Upper lobe of left lung (tissue), 6 donors: ENCODE measurements at places on chromosomes 4 and X.

DNA sequence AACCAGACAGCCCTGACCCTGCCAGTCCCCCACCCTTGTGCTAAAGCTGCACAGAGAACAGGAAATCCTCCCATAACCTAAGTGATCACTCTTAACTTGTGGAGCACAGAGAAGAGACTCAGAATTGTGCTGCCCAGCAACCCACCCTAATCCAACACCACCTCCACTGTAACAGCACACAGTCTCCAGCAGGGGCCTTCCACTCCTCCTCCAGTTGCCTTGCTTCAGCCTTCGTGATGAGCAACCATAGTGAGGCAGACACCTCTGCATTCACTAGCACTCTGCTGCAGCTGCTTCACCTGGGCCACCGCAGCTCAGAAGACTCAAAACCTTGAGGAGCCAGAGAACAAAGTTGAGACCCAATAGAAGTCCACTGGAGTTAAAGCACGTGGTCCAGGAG, 7.9 kb upstream of the UGT2B4 start:
- no peaks in the 10 kb centered on the region for H3K36me3 ChIP-seq
- H3K27ac ChIP-seq: no peak overlapping the region
- no peak overlapping the region for H3K4me3 ChIP-seq
- H3K27me3 ChIP-seq: no peaks in the 10 kb centered on the region
- no peaks in the 10 kb centered on the region for H3K4me1 ChIP-seq

DNA sequence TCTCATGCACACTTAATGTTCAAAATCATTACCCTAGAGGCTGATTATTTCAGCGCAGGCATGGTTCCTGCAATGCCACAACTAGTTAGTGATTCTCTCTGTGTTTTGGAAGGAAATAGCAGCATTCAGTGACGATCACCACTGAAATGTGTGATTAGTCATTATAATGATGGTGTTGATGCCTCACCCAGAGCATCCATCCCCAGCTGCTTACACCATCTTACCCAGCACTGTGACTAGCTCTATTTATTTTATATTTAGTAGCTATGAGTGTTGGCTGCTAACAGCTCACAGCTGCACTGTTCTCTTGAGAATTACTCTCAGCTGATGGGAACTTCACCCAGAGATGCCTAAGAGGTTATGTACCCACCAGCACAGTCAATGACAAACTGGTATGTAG, 60.5 kb upstream of the TSPAN7 start:
- no peak for DNase-seq
- H3K4me1 ChIP-seq: no peaks in the 10 kb centered on the region
- no peak overlapping the region for H3K4me3 ChIP-seq
- no peaks in the 10 kb centered on the region for H3K27me3 ChIP-seq
- H3K27ac ChIP-seq: no peak overlapping the region

GRCh38 chrX:101551380-101551767, 1.0 kb downstream of the ARMCX1 start:
- no peaks in the 10 kb centered on the region for H3K4me1 ChIP-seq
- H3K27me3 ChIP-seq: no peaks in the 10 kb centered on the region
- H3K4me3 ChIP-seq: peak overlapping the region; percentile 25
- H3K36me3 ChIP-seq: no peaks in the 10 kb centered on the region

GRCh38 chr4:146834263-146835034, 111.2 kb downstream of the TTC29 start:
- no peaks in the 10 kb centered on the region for H3K27me3 ChIP-seq
- H3K27ac ChIP-seq: no peak overlapping the region
- no peaks in the 10 kb centered on the region for H3K4me1 ChIP-seq
- no peaks in the 10 kb centered on the region for H3K36me3 ChIP-seq
- DNase-seq: no peak
- no peak overlapping the region for H3K4me3 ChIP-seq

GRCh38 chr4:105116616-105117319, 29.9 kb upstream of the TET2 start:
- H3K36me3 ChIP-seq: no peaks in the 10 kb centered on the region
- H3K27ac ChIP-seq: no peak overlapping the region
- H3K4me3 ChIP-seq: no peak overlapping the region
- H3K4me1 ChIP-seq: no peaks in the 10 kb centered on the region
- no peak for DNase-seq
- H3K27me3 ChIP-seq: no peaks in the 10 kb centered on the region

DNA sequence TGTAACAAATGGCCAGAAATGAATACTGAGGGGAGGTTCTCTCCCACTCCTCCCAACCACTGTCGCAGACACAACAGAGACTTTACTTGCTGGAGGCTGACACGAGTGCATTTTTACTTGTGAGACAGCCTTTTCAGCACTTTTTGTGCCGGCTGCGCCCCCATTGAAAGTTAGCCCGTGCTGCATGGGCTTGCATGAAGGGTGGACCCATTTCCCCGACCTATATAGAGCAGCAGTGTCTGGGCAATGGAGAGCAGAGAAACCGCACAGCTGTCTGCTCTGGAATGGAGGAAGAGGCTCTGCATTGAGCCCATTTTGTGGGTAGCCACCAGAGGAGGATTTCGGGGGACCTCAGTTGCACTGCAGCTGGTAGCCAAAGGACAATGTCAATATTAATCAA, 208.8 kb downstream of the UGT8 start:
- H3K27me3 ChIP-seq: no peaks in the 10 kb centered on the region
- H3K36me3 ChIP-seq: no peaks in the 10 kb centered on the region
- no peak overlapping the region for H3K4me3 ChIP-seq
- no peak overlapping the region for H3K27ac ChIP-seq

GRCh38 chrX:123743312-123743711, 10.5 kb upstream of the THOC2 start:
- H3K4me1 ChIP-seq: no peaks in the 10 kb centered on the region
- no peaks in the 10 kb centered on the region for H3K27me3 ChIP-seq
- H3K4me3 ChIP-seq: no peak overlapping the region
- no peak overlapping the region for H3K27ac ChIP-seq
- no peaks in the 10 kb centered on the region for H3K36me3 ChIP-seq

- no peak overlapping the region for H3K4me3 ChIP-seq
- no peak overlapping the region for H3K27ac ChIP-seq
- H3K36me3 ChIP-seq: no peaks in the 10 kb centered on the region
- no peaks in the 10 kb centered on the region for H3K27me3 ChIP-seq
Observed at GRCh38 chr4:127642169-127642568, 9.4 kb downstream of the INTU start.

DNA sequence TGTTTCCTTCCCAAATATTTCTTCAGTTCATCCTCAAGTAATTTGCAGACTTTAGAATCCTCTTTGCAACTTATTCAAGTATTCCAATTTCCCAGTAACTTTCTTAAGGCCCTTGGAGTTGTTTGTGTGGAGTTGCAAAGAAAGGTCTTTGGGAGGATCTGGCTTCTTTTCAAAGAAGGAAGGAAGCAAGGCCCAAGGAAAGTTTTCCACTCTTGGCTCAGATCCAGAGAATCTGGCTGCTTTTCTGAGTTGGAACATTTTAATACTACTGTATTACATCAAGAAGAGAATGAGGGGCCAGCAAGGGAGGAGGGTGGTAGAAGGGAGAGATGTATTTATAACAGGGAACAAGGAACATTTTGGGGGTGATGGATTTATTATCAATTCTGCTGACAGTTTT, 10.5 kb downstream of the CDX4 start:
- no peaks in the 10 kb centered on the region for H3K4me1 ChIP-seq
- DNase-seq: no peak
- H3K36me3 ChIP-seq: no peaks in the 10 kb centered on the region
- no peak overlapping the region for H3K27ac ChIP-seq
- H3K4me3 ChIP-seq: no peak overlapping the region

GRCh38 chrX:150205011-150205410, 158.1 kb upstream of the MAMLD1 start:
- H3K27me3 ChIP-seq: no peaks in the 10 kb centered on the region
- H3K36me3 ChIP-seq: no peaks in the 10 kb centered on the region
- DNase-seq: no peak
- H3K4me3 ChIP-seq: no peak overlapping the region
- no peak overlapping the region for H3K27ac ChIP-seq
- H3K4me1 ChIP-seq: no peaks in the 10 kb centered on the region

- H3K4me1 ChIP-seq: peaks cover 10% of the 10 kb centered on the region
- no peaks in the 10 kb centered on the region for H3K27me3 ChIP-seq
- H3K36me3 ChIP-seq: no peaks in the 10 kb centered on the region
- DNase-seq: no peak
Observed at GRCh38 chr4:128349921-128350320, 62.3 kb upstream of the PGRMC2 start.

DNA sequence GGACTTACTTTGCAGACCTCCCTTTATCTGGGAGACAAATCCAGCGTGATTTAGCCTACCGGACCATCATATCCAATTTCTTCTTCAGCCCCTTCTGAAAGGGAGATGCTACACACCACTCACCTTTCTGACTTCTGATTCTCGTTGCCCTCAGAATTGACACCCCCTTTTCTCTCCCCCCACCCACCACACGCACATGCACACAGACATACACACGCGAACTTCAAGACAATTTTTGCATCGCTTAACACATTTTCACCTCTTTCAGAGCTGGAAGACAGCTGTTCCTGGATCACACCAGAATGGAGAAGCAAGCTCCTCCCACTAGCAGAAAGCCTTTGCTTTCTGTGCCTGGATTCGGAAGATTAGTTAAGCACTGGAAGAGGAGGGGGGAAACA, 1.0 kb upstream of the SNCA start:
- no peaks in the 10 kb centered on the region for H3K27me3 ChIP-seq
- H3K4me1 ChIP-seq: peaks cover 7% of the 10 kb centered on the region
- H3K36me3 ChIP-seq: no peaks in the 10 kb centered on the region
- DNase-seq: no peak

- no peak overlapping the region for H3K4me3 ChIP-seq
- H3K27me3 ChIP-seq: no peaks in the 10 kb centered on the region
Observed at GRCh38 chr4:82223715-82224114, 150.1 kb downstream of the HNRNPD start.

- H3K27me3 ChIP-seq: no peaks in the 10 kb centered on the region
- H3K27ac ChIP-seq: no peak overlapping the region
- no peak overlapping the region for H3K4me3 ChIP-seq
- DNase-seq: no peak
- no peaks in the 10 kb centered on the region for H3K4me1 ChIP-seq
Observed at GRCh38 chrX:107968623-107969022, 13.5 kb downstream of the TEX13B start.

DNA sequence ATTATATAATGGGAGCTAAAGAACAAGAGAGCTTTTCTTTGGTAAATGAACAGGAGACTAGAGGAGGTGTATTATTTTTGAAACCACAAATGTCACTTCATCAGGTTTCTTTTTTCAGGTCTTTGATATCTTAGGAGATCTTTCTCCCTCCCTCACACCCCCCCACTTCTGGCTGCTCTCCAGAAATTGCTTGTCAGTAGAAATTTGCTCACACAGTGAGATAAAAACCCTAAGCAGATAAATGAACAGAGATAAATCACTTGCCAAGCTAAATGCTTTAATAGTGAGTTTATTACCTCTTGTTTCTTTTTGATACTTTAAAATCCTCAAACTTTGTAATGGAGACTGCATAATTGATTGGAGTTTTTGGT, 421.2 kb upstream of the TENM3 start:
- no peak overlapping the region for H3K4me3 ChIP-seq
- H3K36me3 ChIP-seq: no peaks in the 10 kb centered on the region
- no peak overlapping the region for H3K27ac ChIP-seq
- no peak for DNase-seq
- H3K4me1 ChIP-seq: no peaks in the 10 kb centered on the region

GRCh38 chr4:187632260-187632995, 363.1 kb upstream of the ZFP42 start:
- H3K27me3 ChIP-seq: no peaks in the 10 kb centered on the region
- no peak for DNase-seq
- H3K4me1 ChIP-seq: no peaks in the 10 kb centered on the region
- H3K36me3 ChIP-seq: no peaks in the 10 kb centered on the region

GRCh38 chr4:150238591-150238990, 160.3 kb downstream of the DCLK2 start:
- H3K4me3 ChIP-seq: no peak overlapping the region
- H3K27me3 ChIP-seq: no peaks in the 10 kb centered on the region
- no peaks in the 10 kb centered on the region for H3K4me1 ChIP-seq

DNA sequence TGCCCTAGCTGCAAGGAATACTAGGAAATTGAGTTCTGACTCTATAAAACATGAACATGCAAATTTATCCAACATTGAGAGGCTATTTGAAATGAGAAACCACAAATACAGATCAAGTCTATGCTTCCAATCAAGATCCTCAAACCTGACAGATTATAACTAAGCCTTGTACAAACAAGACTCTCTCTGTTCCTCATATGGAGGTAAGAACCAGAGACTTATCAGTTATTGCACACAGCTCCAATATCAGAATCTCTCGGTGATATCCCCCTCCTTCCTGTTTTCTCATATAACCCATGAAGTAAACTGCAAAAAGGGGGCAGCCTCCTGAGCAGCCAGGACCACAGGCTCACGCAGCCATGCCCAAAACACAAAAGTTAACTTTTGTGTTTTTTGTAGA, 36.5 kb downstream of the FBXW7 start:
- H3K4me3 ChIP-seq: no peak overlapping the region
- H3K36me3 ChIP-seq: no peaks in the 10 kb centered on the region
- H3K27me3 ChIP-seq: no peaks in the 10 kb centered on the region
- no peaks in the 10 kb centered on the region for H3K4me1 ChIP-seq

DNA sequence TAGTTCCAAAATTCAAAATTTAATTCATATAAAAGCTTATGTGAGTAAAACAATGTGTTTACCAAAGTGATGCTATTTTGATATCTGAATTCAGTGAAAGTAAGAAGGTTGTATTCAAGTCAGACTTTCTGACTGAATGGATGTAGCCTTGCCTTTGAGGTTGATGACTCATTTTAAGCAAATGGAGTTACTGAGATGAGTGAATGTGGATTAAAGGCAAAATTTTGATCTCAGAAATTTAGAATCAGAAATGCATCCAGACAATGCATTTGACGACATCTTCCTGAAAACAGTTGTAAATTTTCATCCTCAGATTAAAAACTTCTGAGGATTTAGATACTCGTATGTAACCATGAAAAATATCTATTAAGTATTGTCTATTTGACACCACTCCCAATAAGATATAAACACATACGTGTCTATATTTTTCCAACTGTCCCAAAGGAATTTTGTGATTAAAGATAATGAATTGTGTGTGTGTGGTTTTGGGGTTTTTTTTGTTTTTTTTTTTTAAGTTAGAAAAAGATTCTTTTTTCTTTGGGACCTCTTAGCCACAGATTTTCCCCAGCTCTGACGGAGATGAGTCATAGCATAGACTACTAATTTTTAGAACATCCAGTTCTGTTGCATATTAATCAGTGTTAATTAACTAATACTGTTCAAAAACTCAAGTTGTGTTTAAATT, 34.4 kb downstream of the NFKB1 start:
- H3K27me3 ChIP-seq: no peaks in the 10 kb centered on the region
- no peaks in the 10 kb centered on the region for H3K4me1 ChIP-seq
- no peak overlapping the region for H3K27ac ChIP-seq
- H3K36me3 ChIP-seq: no peaks in the 10 kb centered on the region
- H3K4me3 ChIP-seq: no peak overlapping the region
- DNase-seq: no peak

DNA sequence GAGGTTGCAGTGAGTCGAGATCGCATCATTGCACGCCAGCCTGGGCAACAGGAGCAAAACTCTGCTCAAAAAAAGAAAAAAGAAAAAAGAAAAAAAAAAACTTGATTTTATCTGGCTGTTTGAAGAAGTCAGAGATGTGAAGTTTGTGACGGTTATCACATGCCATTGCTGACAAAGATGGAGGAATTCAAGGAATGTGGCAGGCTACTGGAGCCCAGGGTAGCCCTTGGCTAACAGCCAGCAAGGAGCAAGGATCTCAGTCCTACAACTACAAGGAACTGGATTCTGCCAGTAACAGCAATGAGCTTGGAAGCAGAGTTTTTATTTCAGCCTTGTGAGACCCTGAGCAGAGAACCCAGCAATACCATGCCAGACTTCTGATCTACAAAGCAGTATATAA, 24.3 kb upstream of the TET2 start:
- no peaks in the 10 kb centered on the region for H3K27me3 ChIP-seq
- H3K4me3 ChIP-seq: no peak overlapping the region
- no peak for DNase-seq

GRCh38 chrX:4655743-4656142, 942.3 kb upstream of the PRKX start:
- no peak overlapping the region for H3K4me3 ChIP-seq
- H3K27ac ChIP-seq: no peak overlapping the region
- no peaks in the 10 kb centered on the region for H3K36me3 ChIP-seq
- H3K4me1 ChIP-seq: no peaks in the 10 kb centered on the region
